ENCODE measurements at places on chromosomes 5 and 9. TPM values are rescaled to one million over a fixed set of nuclear protein-coding genes. Genes with fewer than 3 reads are reported as not detected.

Gene TAF11L10
- not detected for total RNA-seq

DNA sequence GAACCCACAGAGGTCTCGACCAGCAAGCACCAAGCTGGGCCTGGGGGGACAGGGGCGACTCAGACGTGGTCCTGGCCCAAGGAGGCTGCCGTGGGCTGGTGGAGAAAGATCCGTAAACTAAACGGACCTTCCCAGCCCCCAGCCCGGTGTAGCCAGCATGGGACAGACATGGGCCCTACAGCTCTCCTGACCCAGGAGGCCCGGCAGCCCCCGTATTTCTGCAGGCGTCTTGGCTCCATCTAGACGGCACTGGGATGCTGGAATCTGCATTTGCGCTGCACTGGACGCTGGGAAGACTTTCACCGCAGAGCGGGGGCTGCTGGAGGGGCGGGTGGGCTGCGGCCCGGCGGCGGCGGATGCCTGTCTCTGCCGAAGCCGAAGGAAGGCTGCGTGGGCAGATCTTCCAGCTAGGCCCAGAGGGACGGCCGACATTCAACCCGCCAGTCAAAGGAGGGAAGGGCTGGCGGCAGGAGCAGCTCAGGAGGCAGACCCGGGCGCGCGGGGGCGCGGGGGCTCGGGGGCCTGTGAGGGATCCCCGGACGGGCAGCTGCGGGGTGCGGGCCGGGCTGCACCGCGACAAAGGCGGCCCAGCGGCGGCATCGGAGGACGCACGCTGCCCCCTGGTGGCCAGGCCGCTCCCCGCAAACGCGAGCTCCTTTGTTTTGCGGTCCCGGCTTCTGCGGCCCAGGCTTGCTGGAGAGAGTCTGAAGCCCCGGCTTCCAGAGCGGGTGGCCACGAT, 266.2 kb downstream of the NSG2 start:
- H3K36me3 ChIP-seq = no peaks in the 10 kb centered on the region
- DNase-seq = peak; percentile 71
- H3K27ac ChIP-seq = no peak overlapping the region
- H3K4me1 ChIP-seq = peaks cover 9% of the 10 kb centered on the region
- H3K27me3 ChIP-seq = peaks cover 19% of the 10 kb centered on the region

DNA sequence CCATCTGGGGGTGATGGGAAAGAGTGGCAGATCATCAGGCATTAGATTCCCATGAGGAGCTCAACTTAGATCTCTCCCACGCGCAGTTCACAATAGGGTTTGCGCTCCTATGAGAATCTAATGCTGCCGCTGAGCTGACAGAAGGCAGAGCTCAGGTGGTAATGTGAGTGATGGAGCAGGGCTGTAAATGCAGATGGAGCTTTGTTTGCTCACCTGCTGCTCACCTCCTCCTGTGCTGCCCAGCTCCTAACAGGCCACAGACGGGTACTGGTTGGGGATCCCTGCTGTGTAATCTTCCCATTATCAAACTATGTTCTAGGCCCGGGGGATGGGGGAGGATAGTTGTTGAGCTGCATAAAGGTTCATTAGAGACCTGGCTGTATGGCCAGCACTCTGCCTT, 58.4 kb downstream of the UGCG start:
- H3K27ac ChIP-seq = no peak overlapping the region
- no peaks in the 10 kb centered on the region for H3K27me3 ChIP-seq
- no peak overlapping the region for H3K4me3 ChIP-seq

- no peaks in the 10 kb centered on the region for H3K27me3 ChIP-seq
- H3K27ac ChIP-seq = no peak overlapping the region
- H3K4me3 ChIP-seq = no peak overlapping the region
- no peaks in the 10 kb centered on the region for H3K36me3 ChIP-seq
- no peak for DNase-seq
- no peaks in the 10 kb centered on the region for H3K4me1 ChIP-seq
Observed at GRCh38 chr5:66867618-66868322, 271.6 kb downstream of the MAST4 start.

- H3K36me3 ChIP-seq = no peaks in the 10 kb centered on the region
- no peaks in the 10 kb centered on the region for H3K27me3 ChIP-seq
- no peak overlapping the region for H3K4me3 ChIP-seq
- H3K4me1 ChIP-seq = no peaks in the 10 kb centered on the region
- H3K27ac ChIP-seq = no peak overlapping the region
- DNase-seq = no peak
Observed at GRCh38 chr5:35516271-35516670, 101.4 kb upstream of the SPEF2 start.

DNA sequence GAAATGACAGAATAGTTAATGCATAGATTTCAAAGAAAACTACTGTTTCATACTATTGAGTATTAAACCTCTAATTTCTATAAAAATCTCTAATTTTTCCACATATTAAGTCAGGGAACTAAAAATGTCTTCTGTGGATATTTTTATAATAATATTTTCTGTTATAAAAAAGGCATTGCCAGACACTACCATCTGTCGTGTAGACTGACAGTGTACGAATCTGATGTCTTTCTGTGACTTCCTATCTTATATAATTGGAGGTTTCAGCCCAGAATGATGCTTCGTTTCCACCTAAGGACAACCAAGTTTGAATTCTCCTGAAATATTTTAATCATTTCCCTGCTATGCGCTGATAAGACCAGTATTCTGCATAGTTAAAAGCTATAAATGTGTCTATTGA, 456.6 kb upstream of the ARRDC3 start:
- no peaks in the 10 kb centered on the region for H3K36me3 ChIP-seq
- no peaks in the 10 kb centered on the region for H3K27me3 ChIP-seq
- H3K4me3 ChIP-seq = no peak overlapping the region
- no peaks in the 10 kb centered on the region for H3K4me1 ChIP-seq

GRCh38 chr9:87080512-87081264, 133.4 kb upstream of the GAS1 start:
- H3K4me1 ChIP-seq = no peaks in the 10 kb centered on the region
- no peaks in the 10 kb centered on the region for H3K36me3 ChIP-seq
- H3K27me3 ChIP-seq = no peaks in the 10 kb centered on the region
- H3K27ac ChIP-seq = peak overlapping the region; percentile 19

Data from lower lobe of right lung (tissue), 2 donors.